ENCODE measurements at places on chromosomes 16 and 17.

DNA sequence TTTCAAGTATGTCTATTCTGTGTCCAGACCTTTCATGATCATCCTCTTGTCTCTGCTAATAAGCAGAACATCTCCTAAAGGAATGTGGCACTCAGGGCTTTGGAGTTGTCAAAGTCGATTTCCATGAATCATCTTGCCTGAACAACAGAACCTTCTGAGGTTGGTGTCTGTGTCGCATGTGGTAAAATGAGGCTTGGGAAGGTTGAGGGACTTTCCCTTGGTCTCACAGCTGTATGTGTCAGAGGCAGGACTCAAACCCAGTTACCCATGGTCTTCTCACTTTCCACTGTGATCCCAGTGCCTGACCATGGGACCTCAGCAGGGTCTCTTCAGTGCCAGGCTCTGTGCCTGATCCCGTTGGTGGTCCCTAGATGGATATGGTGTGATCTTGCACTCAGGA is 4.2 kb upstream of the GPRC5B start:
- peak; percentile 28 for DNase-seq

GRCh38 chr16:86893506-86893905 is 315.2 kb downstream of the FOXL1 start:
- no peak for DNase-seq

GRCh38 chr17:73396431-73397277 is 84.9 kb upstream of the CDC42EP4 start:
- DNase-seq: no peak

DNA sequence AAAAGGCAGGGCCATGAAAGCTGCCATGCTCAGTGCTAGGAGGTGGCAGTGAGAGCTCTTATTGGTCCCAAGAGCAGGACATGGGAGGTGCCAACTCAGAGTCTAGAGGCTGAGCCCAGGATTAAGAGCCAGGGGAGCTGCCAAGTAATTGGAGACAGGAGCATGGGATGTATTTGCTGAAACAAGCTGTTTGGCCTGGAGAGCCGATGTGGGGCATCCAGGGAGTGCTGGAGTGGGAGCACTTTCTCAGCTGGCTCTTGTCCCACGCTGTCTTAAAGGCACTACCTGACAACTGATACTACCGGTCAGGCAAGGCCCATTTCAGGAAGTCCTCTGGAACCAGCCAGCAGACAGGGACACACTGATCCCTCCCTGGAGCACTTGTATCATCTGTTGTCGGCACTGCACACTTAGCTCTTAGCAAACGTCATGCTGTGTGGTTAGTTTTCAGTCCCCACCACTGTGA is 19.3 kb downstream of the ANKFN1 start:
- DNase-seq: no peak
